ENCODE measurements at places on chromosomes 1 and 21.
A peak's percentile ranks its signal among the peaks of the same experiment; 100 is the strongest.

GRCh38 chr1:186152620-186153239 is 222.3 kb downstream of the TPR start:
- no peaks in the 10 kb centered on the region for H3K36me3 ChIP-seq
- H3K4me3 ChIP-seq = no peak overlapping the region
- DNase-seq = no peak
- H3K27ac ChIP-seq = no peak overlapping the region

DNA sequence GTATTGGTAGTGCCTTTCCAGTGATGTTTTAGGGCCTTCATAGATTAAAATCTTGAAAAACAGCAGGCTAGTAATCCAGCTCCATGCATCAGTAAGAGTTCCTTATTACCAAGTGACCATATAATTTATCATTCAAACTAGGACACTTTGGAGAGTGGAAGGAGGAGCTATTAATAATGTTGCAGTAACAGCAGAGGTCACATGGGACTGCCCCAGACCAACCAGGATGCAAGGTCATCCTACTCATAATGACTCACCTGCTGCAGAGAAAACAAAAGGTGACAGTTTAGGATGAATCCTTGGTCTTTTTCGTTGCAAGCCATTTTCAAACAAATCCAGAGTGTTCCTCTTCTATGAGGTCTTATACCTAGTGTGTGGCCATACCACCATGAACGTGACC is 187.4 kb downstream of the NUF2 start:
- no peaks in the 10 kb centered on the region for H3K36me3 ChIP-seq
- H3K4me1 ChIP-seq = no peaks in the 10 kb centered on the region
- H3K27me3 ChIP-seq = no peaks in the 10 kb centered on the region
- H3K4me3 ChIP-seq = no peak overlapping the region
- no peak overlapping the region for H3K27ac ChIP-seq
- no peak for DNase-seq

DNA sequence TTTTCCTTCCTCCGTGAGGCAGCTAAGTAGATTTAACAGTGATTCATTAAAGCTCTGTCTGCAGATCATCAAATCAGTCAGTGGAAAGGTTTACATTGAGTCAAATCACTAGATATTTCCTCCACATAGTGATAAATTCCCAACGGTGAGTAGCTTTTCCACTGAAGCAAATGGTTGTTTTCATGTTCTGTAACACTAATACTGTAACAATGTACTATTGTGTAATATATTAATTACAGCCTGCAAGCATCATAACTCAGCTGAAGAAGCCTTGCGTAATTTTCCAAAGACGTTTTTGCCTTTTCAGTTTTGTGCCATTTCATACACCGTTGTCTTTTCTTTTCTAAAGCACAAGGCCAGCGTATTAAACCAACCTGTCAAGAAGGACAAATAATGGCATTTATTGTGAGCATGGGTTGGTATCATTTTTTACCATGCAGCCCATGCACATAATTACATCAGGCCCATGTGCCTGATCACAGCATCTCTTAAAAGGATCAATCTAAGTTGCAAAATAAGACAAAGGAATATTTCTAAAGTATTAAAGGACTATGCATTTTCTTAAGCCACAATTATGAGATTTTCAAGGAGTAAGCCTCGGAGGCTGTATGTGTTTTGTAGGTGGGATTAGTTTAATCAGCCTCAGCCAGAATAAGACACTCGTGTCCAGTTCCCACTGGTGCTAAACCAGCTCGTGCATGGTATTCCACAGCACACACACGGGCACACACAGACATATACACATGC is 16.7 kb upstream of the PDE9A start:
- no peak overlapping the region for H3K27ac ChIP-seq
- H3K27me3 ChIP-seq = no peaks in the 10 kb centered on the region
- no peak overlapping the region for H3K4me3 ChIP-seq
- no peaks in the 10 kb centered on the region for H3K36me3 ChIP-seq
- DNase-seq = no peak

DNA sequence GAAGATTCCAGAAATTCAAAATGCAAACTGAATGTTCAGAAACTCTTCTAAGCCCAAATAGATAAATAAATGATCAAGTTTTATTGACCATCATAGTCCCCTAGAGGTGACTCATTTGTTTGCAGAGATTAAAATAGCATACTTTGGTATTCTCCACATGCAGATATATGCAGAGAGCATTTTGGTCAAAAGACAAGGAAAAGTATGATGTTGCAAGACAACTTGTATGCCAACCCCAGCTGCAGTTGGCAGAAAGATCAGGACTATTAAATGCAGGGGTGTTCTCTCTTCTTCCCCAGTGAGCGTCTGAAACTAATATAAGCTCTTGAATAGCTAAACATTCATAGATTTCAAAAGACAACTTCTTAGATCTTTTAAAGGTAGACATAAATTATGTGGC is 404.9 kb downstream of the LTN1 start:
- no peaks in the 10 kb centered on the region for H3K36me3 ChIP-seq
- no peak for DNase-seq
- H3K4me1 ChIP-seq = no peaks in the 10 kb centered on the region
- H3K4me3 ChIP-seq = no peak overlapping the region

DNA sequence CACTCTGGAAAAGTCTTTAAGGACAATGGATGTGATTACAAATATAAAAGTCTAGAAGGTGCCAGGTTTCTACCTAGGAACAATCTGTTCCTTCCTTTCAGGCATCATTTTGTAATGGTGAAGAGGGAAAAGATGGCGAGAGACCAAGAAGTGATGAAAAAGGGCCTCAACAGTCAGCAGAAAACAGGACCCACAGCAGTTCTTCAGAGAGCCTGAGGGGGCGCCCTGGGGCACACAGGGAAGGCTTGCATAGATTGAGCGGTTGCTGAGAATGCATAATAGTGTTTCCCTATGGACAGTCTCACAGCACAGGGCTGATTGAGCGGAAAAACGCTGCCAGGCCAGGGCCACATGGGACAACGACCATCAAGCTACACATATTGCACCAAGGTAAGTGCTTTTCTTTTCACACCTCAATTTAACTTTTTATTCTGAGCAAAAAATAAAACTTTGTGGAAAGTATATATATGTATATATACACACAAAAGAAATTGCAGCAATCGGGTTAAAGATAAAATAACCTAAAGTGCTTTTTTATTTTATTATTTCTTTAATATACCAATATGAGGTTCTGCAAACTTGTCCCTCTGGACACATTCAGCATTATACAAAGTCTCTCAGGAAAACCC is 3.1 kb upstream of the YRDC start:
- peaks cover 36% of the 10 kb centered on the region for H3K4me1 ChIP-seq
- DNase-seq = peak; percentile 71
- no peak overlapping the region for H3K4me3 ChIP-seq
- peaks cover 83% of the 10 kb centered on the region for H3K36me3 ChIP-seq

DNA sequence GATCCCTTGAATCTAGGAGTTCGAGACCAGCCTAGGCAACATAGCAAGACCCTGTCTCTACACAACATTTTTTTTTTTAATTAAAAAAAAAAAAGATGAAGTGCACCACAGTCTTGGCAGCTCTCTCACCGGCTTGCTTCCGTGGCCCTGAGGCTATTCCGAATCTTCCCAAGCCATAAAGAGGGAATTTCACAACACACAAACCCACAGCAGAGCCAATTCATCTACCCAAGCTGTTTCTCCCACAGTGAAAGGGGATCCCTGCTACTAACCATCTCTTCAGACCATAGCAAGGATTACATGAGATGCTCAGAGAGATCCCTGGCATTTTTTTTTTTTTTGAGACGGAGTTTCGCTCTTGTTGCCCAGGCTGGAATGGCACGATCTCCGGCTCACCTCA is 8.3 kb upstream of the CHD5 start:
- DNase-seq = no peak
- H3K4me1 ChIP-seq = peaks cover 59% of the 10 kb centered on the region
- H3K36me3 ChIP-seq = peaks cover 95% of the 10 kb centered on the region
- H3K4me3 ChIP-seq = no peak overlapping the region

GRCh38 chr1:222181191-222181590 is 366.7 kb downstream of the HHIPL2 start:
- DNase-seq = no peak
- H3K4me1 ChIP-seq = no peaks in the 10 kb centered on the region
- no peak overlapping the region for H3K27ac ChIP-seq
- no peak overlapping the region for H3K4me3 ChIP-seq
- no peaks in the 10 kb centered on the region for H3K27me3 ChIP-seq

DNA sequence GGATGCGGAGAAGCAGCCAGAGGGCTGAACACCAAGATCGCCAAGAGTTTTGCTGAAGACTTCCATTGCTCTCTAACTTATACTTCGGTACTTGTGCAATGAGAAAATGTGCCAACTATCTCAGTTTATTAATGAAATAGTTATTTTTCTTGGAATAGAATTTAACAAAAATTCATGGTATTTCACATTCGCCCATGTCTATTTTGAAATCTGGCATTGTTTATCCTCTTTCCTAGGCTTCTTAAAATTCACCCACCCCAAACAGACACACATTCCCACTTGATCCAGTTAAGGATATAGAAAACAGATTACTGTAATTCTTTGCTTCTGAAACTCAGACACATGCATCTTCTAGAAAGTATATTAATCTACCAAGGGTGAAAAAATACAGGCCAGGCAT is 56.3 kb upstream of the ADAMTS5 start:
- H3K4me1 ChIP-seq = no peaks in the 10 kb centered on the region
- H3K36me3 ChIP-seq = no peaks in the 10 kb centered on the region
- H3K27me3 ChIP-seq = no peaks in the 10 kb centered on the region
- no peak overlapping the region for H3K4me3 ChIP-seq
- DNase-seq = no peak

- H3K4me3 ChIP-seq = no peak overlapping the region
- H3K27ac ChIP-seq = no peak overlapping the region
- no peak for DNase-seq
- peaks cover 13% of the 10 kb centered on the region for H3K4me1 ChIP-seq
- H3K36me3 ChIP-seq = peaks cover 54% of the 10 kb centered on the region
- no peaks in the 10 kb centered on the region for H3K27me3 ChIP-seq
Measured at GRCh38 chr1:37905727-37906126, 41.1 kb downstream of the INPP5B start.

- no peak for DNase-seq
- H3K27me3 ChIP-seq = no peaks in the 10 kb centered on the region
- peaks cover 6% of the 10 kb centered on the region for H3K36me3 ChIP-seq
- H3K27ac ChIP-seq = no peak overlapping the region
Measured at GRCh38 chr1:89826594-89826993, 5.8 kb downstream of the LRRC8D start.

DNA sequence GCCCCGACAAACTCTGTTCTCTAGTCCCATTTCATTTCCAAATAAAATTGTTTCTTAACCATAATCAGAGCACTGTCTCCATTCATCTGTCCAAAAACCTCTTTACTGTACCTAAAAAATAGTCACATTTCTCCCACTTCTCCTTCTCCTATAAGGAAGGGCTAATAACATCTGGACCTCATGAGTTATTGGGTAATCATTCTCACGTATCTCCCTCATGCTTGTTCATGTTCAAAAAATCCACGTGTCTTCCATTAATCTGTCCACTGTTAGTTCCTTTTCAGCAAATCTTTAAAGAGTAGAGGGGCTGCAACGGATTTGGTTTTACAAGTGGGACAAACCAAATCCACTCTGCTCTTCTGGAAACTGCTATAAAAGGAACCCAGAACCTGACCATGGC is 1418.8 kb downstream of the MRPL39 start:
- H3K27me3 ChIP-seq = no peaks in the 10 kb centered on the region
- no peak overlapping the region for H3K27ac ChIP-seq
- no peak for DNase-seq
- no peak overlapping the region for H3K4me3 ChIP-seq
- H3K4me1 ChIP-seq = no peaks in the 10 kb centered on the region

DNA sequence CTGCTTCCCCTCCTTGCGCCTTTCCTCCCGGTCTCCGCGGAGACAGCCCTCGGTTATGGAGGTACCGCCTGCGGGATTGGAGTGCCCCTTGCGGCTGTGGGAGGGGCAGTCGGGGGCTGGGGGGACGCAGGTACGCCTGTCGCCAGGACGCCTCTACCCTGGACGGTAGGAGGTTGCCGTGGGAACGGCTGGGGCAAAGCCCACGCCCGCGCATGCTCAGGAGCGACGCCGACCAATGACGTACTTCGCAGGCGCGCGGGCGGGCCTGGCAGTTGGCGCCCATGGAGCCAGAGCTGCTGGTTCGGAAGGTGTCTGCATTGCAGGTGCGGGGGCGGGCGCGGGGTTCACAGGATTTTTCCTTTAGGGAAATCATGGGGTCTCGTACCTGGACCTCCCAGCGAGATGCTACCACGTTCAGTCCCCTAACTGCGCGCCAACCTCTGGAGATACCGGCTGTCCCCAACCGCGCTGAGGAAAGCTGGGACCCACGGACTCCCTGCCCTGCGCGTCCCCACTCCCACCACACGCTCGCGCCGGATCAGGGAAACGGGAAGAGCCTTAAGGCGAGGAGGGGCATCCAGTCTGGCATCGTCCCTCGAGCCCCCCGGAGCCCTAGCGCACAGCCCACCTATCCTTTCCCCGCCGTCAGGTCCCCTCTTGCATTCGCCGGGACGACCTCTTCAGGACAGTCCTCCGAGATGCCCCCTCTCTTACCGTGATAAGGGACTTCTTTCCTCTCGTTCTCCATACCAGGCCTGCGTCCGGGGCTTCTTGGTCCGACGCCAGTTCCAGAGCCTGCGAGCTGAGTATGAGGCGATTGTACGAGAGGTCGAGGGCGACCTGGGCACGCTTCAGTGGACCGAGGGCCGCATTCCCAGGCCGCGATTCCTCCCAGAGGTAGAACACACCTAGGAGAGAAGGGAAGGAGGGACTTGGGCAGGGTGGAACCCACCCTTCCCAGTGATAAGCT is at the start of gene IQCC:
TSS of gene IQCC (plus strand) at position 271 of the 970 bp plus-strand sequence. CDS start at position 282, 11 bp downstream.
- H3K27ac ChIP-seq = peak within 1 kb of the TSS; percentile 88
- H3K36me3 ChIP-seq = peaks cover 33% of the 10 kb centered on the region
- no peaks in the 10 kb centered on the region for H3K27me3 ChIP-seq
- peaks cover 46% of the 10 kb centered on the region for H3K4me1 ChIP-seq
- peak; percentile 88 for DNase-seq
- peak within 1 kb of the TSS; percentile 90 for H3K4me3 ChIP-seq

Data from activated T-cell treated with anti-CD3 and anti-CD28 coated beads, Interleukin-2, amount 50 U/mL, for 24 hours (primary cell).